Neural progenitor cell (in vitro differentiated cells): ENCODE measurements at places on chromosomes 13 and 19. TPM values are rescaled to one million over a fixed set of nuclear protein-coding genes. Genes with fewer than 3 reads are reported as not detected.

DNA sequence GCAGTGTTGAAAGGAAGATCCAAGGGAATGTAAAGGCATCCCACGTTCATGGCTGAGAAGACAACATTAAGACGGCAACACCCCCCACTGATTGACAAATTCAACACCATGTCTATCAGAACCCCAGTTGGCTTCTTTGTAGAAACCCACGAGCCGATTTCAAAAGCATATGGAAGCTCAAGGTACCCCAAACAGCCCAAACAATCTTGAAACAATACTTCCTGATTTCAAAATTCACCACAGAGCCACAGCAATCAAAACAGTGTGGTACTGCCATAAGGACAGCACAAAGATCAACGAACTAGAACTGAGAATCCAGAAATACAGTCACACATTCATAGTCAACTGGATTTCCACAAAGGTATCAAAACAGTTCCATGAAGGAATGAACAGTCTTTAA is 6.2 kb downstream of the MIER2 start:
- no peak for DNase-seq

DNA sequence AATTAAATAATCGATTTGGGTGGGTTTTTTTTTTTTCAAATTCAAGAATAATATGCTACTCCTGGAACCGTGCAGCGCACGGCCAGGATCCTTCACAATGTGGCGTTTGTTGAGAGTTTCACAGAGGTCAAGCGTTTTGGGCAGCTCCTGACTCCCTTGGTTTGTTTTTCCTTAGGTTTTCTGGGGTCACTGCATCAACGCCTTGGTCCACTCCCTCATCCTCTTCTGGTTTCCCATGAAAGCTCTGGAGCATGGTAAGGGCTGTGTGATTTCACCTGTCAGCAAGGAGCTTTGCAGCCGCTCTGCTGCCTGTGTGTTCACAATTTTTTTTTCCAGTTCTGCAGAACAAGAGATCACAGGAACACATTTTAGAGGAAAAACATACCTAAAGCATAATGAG is 212.4 kb downstream of the SHISA2 start:
- no peak for DNase-seq

DNA sequence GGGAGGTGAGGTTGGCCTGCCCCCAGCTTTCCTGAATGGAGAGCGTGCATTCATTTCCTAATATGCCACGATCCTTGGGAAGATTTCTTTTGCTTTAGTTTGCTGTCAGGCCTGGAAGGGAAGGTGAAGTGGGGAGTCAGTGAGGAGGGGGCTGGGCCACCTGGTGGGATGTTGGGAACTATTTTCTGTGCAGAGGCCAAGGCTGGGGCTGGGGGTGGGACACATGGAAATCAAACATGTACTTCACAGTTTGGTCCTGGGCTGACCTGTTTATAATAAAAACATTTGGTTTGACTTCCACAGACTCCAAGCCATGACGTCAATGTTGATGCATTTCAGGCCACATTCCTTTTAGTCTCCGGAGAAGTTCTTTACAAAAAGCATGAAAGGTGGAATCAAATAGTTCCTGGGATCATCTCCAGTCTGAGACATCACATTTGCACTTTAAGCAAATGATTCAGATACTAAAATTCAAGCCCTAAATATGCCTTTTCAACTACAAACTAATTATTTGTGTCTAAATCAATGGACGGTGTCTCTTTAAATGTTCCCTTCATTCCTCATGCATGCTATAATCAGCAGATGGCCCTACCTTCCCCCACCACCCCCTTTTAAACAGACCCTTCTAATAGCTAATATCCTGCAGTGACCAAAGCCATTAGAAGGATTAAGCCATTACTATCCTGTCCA is 41.5 kb upstream of the MEDAG start:
- peak; percentile 18 for DNase-seq

DNA sequence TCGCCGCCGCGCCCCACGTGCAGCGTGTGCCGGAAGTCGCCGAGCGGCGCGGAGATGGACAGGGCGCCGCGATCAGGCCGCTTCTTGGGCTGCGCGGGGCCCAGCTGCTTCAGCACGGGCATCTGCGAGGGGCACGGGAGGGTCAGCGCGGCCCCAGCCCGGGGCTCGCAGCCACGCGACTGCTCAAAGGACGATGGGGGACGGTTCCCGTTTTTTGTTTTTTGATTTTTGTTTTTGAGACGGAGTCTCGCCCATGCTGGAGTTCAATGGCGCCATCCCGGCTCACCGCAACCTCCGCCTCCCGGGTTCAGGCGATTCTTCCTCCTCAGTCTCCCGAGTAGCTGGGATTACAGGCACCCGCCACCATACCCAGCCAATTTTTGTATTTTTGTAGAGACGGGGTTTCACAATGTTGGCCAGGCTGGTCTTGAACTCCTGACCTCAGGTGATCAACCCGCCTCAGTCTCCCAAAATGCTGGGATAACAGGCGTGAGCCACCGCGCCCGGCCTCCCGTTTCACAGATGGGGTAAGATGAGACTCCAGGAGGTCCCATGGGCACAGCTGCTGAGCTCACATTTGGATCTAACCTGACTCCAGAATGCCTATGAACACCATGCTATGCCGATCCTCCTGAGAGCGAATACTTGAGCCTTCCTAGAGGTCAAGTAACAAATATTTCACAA is 2.0 kb upstream of the LENG9 start:
- peak; percentile 24 for DNase-seq

GRCh38 chr19:49119411-49120324 is at the start of gene PPFIA3:
Gene PPFIA3, plus strand, starts transcription at chr19:49119544. Its CDS starts 8,330 bp downstream, at chr19:49127874.
- peak; percentile 93 for DNase-seq

DNA sequence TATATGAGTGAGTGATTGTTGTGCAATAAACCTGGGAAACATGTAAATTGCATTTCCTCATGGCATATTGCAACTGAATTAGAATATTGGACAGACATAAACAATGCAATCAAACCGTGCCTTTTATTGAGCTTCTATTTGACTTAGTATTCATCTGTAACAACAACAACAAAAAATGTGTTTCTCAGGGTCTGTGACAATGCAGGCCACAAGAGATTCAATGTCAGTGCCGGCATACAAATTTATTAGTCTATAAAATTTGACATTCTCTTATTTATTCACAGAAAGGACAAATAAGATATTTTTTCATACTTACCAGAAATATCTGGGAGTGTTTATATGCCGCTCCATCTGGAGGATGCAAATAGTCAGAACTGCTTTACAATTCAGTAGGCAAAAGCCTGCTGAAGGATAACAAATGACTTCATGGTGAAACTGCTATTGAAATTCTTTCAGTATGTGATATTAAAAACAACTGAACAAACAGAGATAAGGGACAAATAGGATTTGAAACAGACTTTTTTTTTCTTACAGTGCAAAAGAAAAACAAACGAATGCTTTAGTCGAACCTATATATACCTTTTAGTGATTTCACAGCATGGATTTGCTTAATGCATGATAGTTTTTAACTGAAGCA is 77.2 kb downstream of the DACH1 start:
- no peak for DNase-seq

DNA sequence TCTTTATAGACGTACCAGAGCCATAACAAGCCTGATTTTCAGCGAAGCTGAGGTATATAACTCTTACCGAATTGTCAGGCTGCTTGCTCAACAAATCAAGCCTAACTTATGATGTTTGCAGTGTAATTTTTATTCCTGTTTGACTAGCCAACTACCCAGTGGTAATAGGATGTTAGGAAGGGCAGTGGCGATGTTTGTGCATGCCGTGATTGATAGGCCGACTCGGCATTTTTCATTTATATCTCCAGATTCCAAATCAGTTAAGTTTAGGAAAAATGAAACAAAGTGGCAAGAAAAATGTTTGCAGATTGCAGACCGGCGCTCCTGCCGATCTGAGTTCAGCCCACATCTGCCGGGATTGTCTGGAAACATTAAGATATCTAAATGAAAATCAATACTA is 401.6 kb upstream of the ZNF507 start:
- no peak for DNase-seq

DNA sequence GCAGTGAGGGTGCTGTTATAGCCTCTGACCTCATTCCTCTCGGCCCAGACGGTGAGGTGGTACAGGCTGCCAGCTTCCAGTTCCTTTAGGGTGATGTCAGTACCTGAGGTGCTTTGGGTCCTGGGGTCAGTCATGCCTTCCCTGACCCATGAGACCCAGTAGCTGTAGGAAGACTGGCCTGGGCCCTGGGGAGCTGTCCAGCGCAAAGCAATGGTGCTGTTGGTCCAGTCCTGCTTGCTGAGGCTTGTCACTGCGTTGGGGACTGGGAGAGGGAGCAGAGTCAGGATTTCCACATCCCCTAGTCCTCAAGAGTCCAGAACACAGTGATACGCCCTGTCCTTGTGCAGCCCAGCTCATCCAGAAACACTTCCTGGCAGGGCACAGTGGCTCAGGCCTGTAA is 10.7 kb downstream of the PTPRH start:
- peak; percentile 29 for DNase-seq

- DNase-seq, result no peak
These were observed 529.2 kb upstream of the NBEA start for GRCh38 chr13:34412817-34413375.

- no peak for DNase-seq
These were observed 47.3 kb downstream of the DNAJC3 start for GRCh38 chr13:95724252-95724651.

DNA sequence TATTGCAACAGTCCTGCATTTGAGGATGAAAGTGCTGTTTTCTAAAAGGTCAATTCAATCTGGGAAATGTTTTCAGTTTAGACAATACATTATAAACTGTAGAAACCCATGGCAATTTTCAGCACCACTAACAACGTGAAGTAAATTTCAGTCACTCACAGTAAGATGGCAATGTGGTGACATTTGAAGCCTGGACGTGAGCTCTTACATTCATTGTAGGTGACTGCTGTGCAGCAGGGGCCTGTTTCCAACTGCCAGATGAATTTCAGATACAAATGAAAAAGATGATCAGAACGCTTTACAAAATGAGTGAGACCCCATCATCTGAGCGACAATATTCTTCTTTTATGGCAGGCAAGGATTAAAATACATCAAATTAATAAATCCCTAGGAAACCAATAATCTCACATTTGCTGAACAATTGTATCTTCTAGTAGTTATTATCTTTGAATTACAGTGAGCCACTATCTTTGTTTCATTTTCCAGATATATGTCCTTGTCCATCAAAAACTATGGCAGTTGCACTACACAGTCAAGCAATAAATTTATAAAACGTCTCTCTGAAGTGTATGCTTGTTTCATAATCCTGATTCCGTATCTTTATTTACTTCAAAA is 1816.8 kb downstream of the OLFM4 start:
- DNase-seq, result peak; percentile 7

DNA sequence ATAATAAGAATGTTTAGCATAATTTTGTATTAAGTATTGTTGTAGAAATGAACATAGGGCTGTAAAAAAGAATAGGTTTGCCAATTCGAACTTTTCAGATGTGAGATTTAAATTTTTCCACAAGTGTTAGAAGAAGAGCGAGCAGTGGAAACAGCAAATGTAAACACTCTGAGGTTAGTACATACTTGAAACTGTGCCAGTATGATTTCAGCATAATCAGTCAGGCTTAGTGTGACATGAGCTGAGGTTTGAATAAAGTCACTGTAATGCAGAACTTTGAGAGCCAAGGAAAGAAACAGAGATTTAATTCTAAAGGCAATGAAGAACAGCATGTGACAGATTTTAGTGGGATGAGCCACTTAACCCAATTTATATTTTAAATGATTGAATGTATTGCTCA is 2166.4 kb downstream of the PCDH9 start:
- DNase-seq, result no peak

DNA sequence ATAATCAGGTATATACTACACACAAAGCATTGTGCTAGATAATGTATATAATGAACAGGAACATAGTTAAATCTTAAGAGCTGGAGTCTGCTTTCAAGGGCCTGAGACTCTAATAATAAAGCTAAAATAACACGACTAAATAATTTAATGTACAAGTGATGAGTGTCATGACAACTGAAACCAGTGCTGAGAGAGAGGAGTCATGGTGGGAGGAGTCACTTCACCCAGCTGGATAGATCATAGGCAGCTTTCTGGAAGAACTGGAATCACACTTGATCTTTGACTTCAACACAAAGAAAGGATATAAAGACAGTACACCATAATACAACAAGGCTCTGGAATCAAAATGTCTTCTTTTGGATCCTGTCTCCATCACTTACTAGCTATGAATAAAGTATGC is 7.1 kb downstream of the RBM26 start:
- no peak for DNase-seq

DNA sequence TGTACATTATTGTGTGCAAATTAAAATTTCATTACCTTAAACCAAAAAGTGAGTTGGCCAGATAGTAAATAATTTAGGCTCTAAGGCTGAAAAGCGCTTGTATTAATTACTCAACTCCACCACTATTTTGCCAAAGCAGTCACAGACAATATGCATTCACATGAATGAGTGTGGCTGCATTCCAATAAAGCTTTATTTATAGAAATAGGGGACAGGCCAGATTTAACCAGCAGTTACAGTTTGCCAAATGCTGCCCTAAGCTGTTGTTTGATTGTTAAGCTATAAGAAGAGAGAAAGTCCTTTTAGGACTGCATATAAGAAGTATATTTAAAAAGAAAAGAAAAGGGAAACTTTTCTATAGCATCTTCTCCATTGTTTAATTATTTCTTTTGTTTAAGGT is 342.6 kb downstream of the ITGBL1 start:
- no peak for DNase-seq

- DNase-seq, result no peak
These were observed 35.2 kb upstream of the SLC7A10 start for GRCh38 chr19:33260628-33261418.

DNA sequence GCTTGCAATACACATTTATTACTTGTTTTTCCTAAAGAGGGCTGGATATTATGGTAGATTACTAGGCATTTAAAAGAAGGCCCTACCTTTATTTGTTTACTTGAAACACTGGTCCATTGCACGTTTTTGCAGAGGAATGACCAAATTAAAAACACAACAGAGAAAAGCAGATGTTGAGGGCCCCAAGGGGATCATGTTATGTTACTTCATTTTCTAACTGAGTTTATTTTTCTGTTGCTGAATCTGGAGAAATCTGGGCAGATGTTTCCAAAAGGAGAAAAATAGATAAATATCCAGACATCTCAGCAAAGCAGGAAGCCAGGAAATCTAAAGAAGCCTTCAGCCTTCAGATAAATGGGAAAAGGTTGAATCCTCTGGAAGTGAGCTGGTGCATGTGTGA is 353.0 kb downstream of the NDFIP2 start:
- no peak for DNase-seq

- DNase-seq, result no peak
These were observed 24.5 kb upstream of the CXCL17 start for GRCh38 chr19:42467183-42467760.

Gene ERICH4
- total RNA-seq, result not detected in 2 replicates

Gene MZT1
- 63.5 and 80.3 TPM in 2 replicates for total RNA-seq

Gene ZNF296
- total RNA-seq, result 0.53 TPM in 1 of 2 replicates, not detected in the other

Gene SEMA6B
- total RNA-seq, result 22.6 and 82.3 TPM in 2 replicates

Gene FBXO17
- 8.3 and 24.9 TPM in 2 replicates for total RNA-seq

Gene PSG11
- not detected in 2 replicates for total RNA-seq

Gene ZNF99
- not detected in 2 replicates for total RNA-seq

Gene KCNC3
- 0.41 and 1.2 TPM in 2 replicates for total RNA-seq

Gene ZC3H13
- 22.7 and 41.4 TPM in 2 replicates for total RNA-seq

Gene KIRREL2
- 2.4 and 5.5 TPM in 2 replicates for total RNA-seq

Gene CPB2
- not detected in 2 replicates for total RNA-seq
